Stimulated activated CD8-positive, alpha-beta memory T cell treated with anti-CD3 and anti-CD28 coated beads, Interleukin-2, amount 100 ng/mL, for 48 hours (primary cell): ENCODE measurements at places on chromosomes 6 and 20.

GRCh38 chr6:150373260-150373701 lies 4.5 kb downstream of the IYD start:
- no peak for DNase-seq

DNA sequence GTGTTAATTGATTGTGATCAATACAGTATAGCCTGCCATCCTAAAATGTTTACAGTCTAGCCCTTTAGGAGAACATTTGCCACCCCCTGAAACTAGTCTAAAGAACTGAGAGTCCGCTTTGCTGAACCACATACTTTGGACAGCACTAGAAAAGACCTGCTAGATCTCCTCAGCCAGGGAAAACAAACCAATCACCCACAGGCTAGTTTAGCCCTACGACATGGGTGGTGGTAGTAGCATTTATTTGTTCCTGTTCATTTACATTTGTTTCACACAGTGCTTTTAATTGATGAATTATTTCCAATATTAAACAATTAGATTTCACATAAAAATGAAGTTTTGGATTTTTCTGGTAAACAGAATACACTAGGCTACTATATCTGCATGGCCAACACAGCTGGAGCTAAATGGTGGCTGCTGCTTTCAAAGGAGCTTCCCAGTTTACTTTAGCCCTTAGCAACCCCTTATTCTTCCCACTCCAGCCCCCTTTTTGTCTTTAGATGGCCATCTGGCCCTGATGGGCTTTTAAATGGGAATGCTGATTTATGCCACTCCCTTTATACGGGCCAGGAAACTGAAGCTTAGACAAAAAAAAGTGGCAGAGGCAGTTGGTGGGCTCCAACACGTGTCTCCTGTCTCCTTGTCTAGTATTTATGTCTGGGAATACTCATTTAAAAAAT lies 72.4 kb downstream of the ADGRG6 start:
- DNase-seq = no peak

DNA sequence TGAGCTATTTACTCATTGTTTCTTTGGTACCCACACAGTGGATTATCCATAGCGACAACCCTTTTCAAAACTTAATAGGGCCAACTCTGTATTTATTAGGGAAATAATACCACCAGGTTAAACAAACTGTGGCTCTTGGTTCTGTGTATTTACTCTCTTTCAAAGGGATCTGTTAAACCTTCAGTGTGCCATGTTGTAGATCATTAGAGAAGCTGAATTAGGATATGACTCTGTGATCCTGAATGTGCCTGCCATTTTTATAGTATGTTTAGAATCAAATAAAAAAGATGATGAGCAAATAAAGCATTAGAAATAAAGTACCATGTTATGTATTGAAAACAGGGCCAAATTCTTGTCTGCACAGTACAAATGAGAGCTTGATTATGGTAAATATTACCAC lies 25.0 kb upstream of the SLC35D3 start:
- DNase-seq = no peak

- no peak for DNase-seq
Measured at GRCh38 chr20:45817376-45818194, 5.1 kb downstream of the UBE2C start.

DNA sequence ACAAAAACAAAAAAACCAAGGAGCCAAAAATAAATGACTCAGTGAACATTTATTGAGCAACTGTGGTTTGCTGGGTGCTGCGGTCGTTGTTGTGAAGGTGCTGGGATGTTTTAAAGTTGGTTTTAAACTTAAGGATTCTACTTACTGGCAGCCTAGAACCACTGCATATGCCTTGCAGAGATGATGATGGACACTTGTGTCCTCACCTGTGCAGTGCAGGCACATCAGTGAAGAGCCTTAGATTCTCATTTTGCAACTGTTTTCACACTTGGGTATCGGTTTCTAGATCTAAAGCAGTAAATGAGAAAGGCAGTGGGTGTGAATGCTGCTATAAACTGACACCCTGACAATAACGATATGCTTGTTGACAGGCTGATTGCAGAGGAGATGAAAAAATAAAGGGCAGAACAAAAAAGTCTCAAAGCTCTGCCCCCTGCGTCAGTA lies 68.8 kb downstream of the UTRN start:
- DNase-seq = no peak

DNA sequence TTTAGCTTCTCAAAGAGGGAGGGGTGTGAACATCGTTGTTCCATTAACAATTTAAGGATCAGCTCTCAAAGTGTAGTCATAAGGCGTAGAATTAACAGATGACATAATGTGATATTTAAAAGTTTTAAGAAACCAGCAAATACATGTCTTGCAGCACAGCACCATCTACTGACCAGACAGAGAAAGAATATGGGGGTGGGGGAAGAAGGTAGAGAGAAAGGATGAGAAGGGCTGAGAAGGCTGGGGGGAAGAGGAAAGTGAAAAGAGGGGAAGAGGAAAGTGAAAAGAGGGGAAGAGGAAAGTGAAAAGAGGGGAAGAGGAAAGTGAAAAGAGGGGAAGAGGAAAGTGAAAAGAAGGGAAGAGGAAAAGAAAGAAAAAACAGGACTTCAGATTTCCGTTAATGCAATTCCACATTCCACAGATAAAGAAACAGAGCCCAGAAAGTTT lies 80.9 kb downstream of the HAO1 start:
- no peak for DNase-seq

DNA sequence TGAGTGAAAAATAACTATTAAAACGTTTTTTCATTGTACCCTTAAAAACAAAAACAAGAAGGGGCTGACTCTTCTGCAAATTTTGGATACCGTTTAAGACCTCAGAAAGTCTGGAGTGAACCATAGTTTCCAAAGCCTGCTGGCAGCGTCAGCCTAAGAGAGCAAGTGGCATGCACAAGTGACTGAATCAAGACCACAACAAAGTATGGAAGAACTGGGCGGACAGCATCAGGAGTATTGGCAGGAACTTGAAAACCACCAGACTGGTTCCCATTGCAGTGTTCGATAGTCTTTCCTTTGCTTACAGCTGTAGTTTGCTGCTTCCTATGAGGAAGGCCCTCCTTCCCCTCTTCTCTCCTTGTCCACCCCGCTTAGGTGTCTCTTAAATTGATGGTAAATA lies 33.7 kb upstream of the MYLIP start:
- no peak for DNase-seq

GRCh38 chr20:39837561-39837960 lies 851.5 kb downstream of the MAFB start:
- no peak for DNase-seq

GRCh38 chr6:49868951-49869529 lies 2.7 kb upstream of the CRISP1 start:
- no peak for DNase-seq

GRCh38 chr6:159973951-159974350 lies 5.1 kb downstream of the IGF2R start:
- no peak for DNase-seq

DNA sequence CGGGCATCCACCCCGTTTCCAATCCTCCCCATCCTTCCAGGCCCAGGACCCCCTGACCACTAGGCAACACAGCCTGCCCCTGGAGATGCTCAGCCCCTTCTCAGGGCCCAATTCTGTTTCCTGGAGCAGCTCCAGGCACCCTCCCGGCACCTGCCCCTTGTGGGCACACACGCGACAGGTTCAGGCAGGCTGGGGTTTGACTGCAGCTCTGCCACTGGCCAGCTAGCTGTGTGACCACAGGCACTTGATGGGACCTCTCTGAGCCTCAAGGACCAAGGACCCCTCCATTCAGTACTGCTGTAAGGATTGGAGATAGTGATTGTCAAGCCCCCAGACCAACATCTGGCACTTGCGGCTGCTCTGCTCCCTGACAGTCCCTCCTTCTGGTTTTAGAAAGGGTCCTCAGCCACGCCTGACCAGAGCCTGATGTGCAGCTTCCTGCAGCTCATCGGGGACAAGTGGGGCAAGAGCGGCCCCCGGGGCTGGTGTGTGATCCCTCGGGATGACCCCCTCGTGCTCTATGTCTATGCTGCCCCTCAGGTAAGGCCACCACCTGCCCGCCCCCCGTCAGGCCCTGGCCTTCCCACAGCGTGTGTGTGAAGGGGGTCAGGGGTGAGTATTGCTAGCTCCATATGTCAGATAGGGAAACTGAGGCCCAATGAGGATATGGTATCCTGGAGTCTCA lies 21.7 kb downstream of the FGD2 start:
- DNase-seq = no peak

GRCh38 chr6:68691120-68691519 lies 56.0 kb downstream of the ADGRB3 start:
- DNase-seq = no peak

DNA sequence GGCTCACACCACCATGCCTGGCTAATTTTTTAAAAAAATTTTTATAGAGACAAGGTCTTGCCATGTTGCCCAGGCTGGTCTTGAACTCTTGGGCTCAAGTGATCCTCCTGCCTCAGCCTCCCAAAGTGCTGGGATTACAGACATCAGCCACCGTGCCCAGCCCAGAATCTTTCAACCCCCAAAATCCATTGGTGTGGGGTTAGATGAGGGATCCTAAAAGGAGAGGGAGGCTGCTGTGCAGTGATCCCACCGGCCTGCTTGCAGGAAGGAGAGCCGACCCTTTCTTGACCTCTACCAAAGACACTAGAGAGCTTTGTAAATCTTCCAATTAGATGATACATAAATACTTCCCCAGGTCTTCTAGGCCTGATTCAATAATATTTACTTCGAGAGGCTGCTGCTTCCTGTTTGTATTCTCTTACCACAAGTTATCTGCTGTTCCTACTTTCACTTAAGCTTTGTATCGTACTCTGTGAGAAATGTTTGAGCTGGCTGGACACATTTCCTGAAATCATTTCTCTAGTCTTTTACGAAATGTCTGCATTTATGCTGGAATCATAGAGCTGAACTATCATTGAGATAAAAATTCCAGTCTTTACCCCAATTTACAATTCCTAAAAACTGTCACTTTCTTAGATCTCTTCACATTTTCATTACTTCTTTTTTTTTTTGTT lies 49.3 kb upstream of the IER3 start:
- DNase-seq = no peak

DNA sequence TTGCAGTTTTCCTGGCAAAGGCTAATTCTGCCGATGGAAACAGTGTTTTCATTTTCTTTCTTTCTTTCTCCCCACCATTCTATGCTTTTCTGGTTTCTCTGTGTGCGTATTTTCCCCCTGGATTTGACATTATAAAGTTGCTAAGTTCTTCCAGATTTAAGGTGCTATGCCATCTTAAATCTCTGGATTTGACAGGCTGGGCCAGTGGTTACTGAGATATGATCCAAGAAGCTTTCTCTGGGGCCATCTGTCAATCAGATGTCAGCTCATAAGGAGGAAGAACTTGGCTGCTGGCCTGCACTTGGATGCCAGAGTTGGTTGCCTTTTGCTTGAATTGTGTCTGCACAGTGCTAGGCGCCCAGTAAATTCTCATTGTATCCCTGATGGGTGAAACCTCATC lies 39.7 kb downstream of the SLC2A10 start:
- no peak for DNase-seq

GRCh38 chr6:151661928-151662327 lies 145.6 kb upstream of the ESR1 start:
- DNase-seq = no peak

- DNase-seq = no peak
Measured at GRCh38 chr20:25006431-25007167, 14.0 kb upstream of the APMAP start.

GRCh38 chr6:64750910-64751309 lies 956.1 kb downstream of the EYS start:
- no peak for DNase-seq

DNA sequence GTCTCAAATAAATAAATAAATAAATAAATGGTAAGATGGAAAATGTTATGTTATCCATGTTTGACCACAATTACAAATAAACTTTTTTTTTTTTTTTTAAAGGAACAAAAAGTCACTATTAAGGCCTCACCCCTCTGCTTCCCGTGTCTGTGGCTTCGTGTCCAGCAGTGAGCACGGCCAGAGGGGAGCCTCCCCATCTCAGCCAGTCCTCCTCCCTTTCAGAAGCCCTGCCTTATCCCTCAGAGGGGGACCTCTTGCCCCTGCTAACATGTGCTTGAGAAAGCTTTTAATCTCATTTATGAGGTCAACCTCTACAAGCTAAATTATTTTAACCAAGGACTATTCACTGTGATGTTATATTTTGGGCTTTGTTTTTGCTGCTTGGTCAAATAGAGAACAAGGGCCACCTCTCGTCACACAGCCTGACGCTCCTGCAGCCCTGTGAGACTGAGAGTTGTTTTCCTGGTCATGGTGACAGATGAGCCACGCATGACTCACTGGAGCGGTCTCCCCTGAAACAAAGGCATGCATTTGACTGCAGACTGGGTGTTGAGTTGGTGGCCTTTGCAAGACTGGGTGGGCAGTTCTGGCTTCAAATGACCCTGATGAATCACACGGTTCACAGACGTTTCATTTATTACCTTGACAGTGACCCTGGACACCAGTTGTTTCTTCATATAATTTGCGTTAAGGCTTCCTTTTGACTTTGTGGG lies 131.8 kb downstream of the TIAM2 start:
- DNase-seq = peak; percentile 65

DNA sequence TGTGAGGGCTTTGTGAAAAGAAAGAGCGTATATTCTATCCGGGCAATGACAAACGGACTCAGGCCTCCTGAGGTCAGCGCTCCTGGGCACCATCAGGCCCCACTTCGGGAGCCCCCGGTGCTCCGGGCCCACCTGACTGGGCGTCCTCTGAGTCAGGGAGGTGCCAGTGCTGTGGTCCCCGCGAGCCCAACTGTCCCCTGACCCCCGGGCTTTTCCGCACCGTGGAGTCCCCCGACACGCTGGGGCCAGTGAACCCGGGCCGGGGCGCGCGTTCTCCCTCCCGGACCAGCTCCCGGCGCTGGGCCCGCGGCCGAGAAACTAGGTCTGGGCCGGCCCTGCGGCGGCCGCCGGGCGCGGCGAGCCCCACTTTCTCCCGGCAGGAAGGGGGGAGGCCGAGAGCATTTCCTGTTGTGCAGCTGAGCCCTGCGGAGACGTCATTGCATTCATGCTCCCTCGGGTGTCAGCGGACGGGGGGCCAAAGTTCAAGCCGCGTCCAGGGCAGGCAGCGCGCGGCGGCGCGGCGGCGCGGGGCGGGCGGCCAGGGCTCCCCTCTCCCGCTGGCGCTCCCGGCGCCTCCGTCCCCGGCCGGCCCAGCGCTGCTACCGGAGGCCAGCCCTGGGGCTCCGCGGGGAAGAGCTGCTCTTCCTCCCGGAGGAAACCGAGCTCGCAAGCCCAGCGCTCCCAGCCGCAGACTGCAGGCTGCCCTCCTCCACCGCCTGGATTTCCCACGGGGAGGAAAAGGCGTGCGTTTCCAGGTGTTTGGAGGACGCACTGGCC lies 18.3 kb downstream of the HIVEP2 start:
- DNase-seq = peak; percentile 56

DNA sequence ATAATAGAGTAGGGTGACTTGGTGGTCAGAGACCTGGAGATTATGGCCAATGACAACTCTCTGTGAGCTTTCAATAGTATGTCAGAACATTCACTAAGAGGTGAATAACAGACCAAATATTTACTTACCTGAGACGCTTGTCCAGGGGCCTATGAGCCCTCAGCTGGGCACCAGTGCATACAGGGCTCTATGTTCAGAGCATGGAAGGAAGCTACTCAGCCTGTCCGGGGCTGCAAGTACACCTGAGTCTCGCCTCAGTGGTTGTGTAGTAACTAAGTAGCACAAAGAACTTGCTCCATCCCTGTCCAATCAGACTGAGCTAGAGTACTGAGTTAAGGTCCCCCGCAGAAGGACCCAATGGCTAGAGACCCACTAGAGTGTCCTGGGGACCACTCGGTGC lies 11.6 kb upstream of the SCGN start:
- DNase-seq = no peak
